ENCODE measurements at places on chromosomes 1 and 21.

- DNase-seq: no peak
Observed at GRCh38 chr1:119364640-119365039, 3.9 kb upstream of the HAO2 start.

DNA sequence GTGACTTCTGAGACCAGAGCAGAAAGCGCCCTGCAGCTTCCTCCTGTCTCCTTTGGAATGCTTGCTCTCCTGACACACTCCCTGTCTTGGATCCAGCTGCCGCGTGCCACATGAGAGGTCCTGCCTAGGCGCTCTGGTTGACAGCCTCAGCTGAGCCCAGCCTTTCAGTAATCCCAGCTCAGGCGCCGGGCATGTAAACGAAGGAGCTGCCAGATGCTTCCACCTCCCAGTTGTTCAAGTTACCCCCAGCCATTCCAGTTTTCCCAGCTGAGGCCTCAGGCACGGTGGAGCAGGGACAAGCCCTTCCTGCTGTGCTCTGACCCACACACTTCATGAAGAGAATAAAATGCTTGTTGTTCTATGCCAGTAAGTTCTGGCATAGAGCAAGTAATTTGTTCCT, 14.3 kb upstream of the CD34 start:
- DNase-seq: no peak

DNA sequence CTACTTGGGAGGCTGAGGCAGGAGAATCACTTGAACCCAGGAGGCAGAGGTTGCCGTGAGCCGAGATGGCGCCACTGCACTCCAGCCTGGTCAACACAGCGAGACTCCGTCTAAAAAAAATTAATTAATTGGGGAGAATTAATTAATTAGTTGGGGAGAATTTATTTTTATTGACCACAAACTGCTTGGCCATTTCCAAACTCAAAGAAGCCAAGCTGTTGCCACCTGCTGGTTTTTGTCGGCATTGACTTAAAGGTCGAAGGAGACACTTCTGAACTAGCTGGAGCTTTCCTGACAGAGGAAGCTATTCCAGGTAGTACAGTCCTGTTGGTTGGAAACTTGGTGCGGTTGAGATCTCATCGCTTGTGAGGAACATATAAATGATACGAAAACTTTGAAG, 13.1 kb downstream of the MAP1LC3C start:
- DNase-seq: no peak

- no peak for DNase-seq
Observed at GRCh38 chr1:224348137-224348536, 8.5 kb upstream of the CNIH4 start.

GRCh38 chr1:44228218-44228617, 14.9 kb downstream of the DMAP1 start:
- no peak for DNase-seq

DNA sequence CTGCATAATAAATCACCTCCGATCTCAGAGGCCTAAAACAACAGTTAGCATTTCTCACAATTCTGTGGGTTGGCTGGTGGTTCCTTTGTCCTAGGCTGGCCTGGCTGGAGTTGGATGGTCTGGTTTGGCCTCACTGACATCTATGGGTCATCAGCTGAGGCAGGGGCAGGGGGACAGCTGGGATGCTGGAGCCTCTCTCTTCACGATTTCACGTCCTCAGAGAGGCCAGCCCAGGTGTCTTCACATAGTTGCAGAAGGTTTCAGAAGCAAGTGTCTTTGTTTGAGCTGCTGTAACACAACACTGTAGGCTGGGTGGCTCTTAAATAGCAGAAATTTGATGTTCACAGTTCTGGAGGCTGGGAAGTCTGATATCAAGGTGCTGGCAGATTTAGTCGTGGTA, 155.5 kb upstream of the CACNA1E start:
- DNase-seq: no peak

GRCh38 chr1:247375747-247376146, 40.2 kb upstream of the NLRP3 start:
- no peak for DNase-seq

DNA sequence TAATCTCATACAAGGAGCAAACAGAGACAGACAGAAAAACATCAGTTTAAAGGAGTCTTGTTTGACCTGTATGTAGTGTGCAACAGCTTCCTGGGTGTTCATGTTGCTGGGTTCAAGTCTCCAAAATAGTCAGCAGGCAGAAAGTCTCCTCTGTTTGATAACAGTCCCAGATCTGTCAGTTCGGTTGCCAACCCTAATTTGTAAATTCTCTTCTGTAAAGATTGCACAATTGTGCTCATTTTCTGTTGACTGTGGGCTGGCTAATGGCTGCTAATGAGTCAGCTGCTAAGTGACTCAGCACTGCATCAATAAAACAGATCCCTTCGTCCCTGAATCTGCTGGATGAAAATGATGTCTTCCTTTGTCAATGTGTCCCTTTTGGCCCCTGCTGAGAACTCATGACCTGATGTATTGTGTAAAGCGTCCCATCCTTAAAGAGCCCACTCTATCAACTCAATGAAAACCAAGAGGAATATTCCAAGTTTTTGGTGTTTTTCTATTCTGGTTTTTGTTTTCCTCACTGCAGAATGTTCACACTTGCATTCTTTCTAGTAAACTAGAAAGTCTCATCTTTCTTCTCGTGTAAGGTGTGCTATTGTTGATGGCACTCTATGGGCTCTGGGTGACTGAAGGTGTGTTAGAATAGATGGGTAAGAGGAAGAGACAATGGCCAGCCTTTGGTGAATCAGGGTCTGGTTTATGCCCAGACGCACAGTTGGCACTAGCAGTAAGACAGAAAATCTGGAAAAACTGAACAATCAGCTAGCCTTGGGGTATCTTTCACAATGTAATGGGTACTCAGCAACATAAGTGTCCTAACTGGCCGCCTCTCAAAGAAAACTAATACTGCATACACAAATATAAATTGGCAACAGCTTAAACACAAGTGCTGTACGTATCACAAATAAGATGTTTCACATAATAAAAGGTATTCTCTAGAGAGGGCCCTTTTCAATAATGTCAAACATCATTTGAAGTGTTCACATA, 75.1 kb upstream of the SIPA1L2 start:
- no peak for DNase-seq

GRCh38 chr1:159924025-159924790, 1.1 kb downstream of the TAGLN2 start:
- DNase-seq: no peak

DNA sequence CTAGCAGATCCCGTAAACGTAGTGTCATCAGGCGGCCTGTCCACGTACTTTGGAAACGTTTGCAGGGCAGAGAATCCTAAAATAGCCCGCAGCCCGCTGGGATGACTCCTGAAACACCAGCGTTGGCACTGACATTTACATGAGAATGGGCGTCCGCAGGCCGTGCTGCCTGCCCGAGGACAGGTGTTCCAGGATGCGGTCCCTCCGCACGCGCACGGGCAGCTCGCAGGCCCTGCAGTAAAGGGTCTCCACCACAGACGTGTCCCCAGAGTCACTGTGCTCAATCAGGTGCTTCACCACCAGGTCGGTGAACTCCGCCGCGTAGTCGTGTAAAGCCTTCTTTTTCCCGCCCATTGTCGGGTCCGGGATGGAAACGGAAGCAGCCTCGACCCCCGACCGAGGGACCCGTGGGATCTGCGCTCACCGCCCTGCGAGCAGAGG, 5.8 kb upstream of the CCDC27 start:
- DNase-seq: no peak

DNA sequence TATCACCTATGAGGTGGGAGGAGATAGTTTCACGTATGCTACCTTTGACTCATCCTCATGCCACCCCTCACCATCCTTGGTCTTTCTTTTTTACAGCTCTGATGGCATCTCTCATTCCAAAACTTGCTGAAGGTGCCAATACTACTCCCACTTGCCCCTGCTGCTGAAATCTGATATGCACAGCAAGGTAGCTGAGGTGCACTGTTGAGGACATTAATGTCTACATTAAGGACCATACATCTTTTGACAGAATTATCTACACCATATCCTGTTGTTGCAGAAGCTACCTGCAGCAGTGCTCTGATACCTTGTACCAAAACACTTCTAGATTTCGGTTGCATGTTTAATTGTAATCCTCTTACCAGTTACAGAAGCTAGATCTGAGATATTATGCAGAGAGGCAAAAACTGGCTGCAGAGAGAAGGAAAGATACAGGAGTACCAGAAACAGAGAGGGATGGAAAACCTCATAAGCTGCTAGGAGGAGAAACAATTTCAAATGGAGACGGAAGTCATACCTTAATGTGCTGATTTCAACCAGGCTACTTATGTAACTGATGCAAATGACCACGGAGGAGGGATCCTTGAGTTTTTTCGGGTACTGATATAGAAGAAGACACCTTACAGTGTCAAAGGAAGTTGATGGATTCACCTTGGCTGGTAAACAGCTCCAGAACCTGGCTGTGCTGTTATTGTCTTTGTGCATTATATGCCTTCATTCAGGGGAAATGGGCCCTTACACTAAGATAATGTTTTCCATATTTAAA, 19.3 kb upstream of the PTPRC start:
- DNase-seq: no peak

GRCh38 chr21:44018813-44019567, 6.9 kb downstream of the TRAPPC10 start:
- DNase-seq: no peak

DNA sequence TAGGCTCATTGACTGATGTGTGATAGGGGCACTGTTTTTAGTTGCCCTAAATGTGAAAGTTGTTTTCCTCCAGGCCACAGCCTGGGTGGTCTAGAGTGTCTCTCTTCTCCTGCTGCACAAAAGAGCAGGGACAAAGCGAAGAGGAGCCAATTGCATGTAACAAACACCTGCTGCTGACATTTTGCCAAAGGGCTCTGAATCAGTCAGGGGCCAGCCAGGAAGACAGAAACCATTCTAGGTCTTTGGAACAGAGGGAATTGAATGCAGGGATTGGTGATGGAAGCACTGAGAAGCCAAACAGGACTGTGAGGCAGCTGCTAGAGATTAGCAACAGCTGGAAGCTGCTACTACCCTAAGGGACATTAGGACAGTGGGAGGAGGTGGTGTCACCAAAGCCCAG, 185.3 kb upstream of the POU3F1 start:
- DNase-seq: no peak

GRCh38 chr1:219120624-219121544, 52.8 kb upstream of the LYPLAL1 start:
- DNase-seq: no peak

GRCh38 chr1:31032266-31032665, 33.3 kb downstream of the PUM1 start:
- no peak for DNase-seq

DNA sequence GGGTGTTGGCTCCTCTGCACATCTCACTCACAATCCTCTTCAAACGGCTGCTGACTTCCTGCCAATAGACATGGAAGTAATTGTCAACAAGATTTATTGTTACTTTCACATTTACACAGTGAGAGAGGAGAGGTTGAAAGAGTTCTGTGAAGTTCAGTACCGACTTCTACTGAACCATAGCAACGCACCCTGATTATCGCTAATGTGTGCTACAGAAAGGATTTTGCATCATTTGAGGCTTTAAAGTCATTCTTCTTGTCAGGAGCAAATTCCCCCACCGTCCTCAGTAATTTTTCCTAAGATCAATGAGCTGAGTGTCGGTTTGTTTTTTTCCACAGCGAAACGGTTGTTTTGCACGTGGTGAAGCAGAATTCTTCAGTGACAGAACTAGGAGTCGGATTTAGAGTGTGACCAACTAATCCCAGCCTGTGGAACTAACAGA, 361.0 kb downstream of the ADGRL2 start:
- no peak for DNase-seq

GRCh38 chr21:39690454-39690853, 54.5 kb upstream of the IGSF5 start:
- DNase-seq: no peak

DNA sequence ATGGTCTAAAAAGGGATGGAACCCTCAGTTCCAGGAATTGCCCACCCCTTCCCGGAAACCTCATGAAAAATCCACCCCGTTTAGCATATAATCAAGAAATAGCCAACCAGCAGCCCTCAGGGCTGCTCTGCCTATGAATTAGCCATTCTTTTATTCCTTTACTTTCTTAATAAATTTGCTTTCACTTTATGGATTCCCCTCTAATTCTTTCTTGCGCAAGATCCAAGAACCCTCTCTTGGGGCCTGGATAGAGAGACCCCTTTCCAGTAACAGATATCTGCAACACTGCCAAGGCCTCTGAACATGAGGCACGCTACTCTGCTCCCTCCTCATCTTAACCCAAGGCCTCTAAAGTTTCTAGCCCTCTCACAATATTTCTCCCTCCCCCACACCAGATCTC, 58.9 kb upstream of the POU2F1 start:
- no peak for DNase-seq

GRCh38 chr1:72649991-72650390, 367.7 kb upstream of the NEGR1 start:
- no peak for DNase-seq

- no peak for DNase-seq
Observed at GRCh38 chr21:40967771-40968170, 120.8 kb upstream of the DSCAM start.

DNA sequence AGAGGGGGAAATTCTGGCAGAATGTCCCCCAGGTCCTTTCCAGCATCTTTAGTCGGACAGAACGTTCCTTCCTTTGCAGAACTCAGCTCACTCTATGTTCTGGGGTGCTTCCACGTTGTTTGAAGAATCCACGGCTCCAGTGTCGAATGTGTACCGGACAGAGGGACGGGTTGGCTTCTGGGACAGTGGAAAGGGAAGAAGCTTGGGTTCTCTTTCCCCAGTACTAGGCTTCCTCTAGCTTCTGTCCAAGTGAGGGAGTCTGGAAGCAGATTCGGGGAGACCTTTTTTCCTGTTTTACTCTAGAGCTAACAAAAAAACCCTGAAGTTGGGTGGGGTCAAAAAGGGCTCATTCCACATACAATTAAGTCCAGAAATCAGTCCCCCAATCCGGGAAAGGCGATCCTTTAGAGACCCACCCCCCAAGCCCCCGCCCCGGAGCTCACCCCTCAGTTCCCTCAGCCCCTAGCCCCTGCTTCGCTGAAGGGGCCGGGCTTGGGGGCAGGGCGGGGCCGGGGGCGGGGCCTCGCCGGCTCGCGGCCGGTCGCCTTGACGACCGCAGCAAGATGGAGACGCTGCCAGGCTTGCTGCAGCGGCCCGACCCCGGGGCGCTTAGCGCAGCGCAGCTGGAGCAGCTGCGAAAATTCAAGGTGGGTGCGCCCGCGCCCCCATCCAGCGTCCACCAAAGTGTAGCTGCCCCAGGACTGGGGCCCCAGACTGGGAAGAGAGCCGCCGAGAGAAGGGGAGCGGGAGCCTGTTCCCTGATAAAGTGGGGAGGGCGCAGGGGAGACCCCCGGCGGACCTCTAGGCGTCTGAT, at the start of gene RIIAD1:
Gene RIIAD1, plus strand, starts transcription at position 549 of the 814 bp plus-strand sequence. Its CDS starts 15 bp downstream, at position 564.
- DNase-seq: no peak

GRCh38 chr1:230849451-230850224, 18.7 kb downstream of the C1orf198 start:
- DNase-seq: no peak

- no peak for DNase-seq
Observed at GRCh38 chr1:58815686-58816071, 31.8 kb upstream of the JUN start.

All from mesothelial cell of epicardium (in vitro differentiated cells).